ENCODE measurements at places on chromosomes 7 and 10.

GRCh38 chr7:6453734-6454133 lies 6.0 kb upstream of the DAGLB start:
- DNase-seq = no peak

DNA sequence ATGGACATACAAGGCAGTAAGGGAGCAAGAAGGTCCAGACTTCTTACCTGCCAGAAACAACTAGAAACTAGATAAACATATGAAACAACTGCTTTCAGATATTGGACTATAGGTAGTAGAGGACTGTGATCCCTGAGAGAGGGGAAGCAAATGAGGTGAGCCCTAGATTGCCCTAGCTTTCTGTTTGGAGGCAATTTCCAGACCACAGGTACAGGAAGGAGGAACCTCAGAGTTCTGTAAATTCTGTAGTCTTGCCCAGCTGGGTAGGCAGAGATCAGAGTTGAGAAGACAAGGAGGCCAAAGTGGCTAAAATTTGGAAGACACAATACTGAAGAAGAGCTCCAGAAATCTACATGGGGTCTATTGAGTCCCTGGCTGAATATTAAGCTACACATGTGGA lies 21.0 kb downstream of the CDK6 start:
- no peak for DNase-seq

DNA sequence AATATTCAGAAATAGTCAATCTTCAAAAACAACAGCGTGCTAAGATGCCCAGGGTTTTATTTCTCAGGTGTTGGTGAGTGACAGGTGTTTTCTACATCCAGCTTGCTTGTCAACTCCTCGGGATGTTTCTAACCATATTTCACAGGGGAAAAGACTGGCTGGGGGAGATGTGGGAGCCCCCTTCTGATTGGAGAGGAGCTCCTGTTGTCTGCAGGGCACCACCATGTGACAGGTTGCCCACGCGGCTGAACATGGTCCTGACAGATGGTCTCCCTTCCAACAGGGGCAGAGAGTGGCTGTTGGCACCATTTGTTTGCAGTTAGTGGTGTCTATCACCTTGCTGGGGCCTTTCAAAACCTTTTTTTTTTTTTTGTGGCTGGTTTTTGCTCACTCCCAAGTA lies 16.5 kb upstream of the GPR26 start:
- DNase-seq = no peak

GRCh38 chr10:22043327-22043633 lies 39.8 kb upstream of the DNAJC1 start:
- DNase-seq = no peak

DNA sequence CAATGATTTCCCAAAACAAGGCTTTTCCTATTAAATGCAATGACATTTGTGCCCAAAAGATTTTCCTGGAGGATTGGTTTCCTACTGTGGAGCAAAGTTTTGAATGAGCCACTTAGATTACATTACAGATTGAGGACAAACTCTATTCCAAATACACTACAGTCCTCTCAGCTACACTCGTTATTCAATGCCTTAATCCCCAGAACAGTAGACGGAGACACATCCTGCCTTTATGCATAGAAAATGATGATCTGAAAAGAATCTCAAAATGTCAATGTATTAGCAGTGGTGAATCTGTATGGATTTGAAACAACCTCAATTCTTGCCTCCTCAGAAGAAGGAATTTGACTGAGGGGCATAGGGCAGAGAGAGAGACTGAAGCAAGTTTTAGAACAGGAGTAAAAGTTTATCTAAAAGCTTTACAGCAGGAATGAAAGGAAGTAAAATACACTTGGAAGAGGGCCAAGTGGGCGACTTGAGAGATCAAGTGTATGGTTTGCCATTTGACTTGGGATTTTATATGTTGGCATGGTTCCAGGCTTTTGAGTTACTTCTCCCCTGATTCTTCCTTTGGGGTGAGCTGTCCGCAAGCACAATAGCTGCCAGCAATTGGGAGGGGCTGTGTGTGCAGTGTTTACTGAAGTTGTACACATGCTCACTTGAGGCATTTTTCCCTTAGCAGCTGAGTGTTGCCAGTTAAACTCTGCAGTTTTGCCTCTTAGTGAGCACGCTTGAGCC lies 891.9 kb upstream of the MBL2 start:
- no peak for DNase-seq

DNA sequence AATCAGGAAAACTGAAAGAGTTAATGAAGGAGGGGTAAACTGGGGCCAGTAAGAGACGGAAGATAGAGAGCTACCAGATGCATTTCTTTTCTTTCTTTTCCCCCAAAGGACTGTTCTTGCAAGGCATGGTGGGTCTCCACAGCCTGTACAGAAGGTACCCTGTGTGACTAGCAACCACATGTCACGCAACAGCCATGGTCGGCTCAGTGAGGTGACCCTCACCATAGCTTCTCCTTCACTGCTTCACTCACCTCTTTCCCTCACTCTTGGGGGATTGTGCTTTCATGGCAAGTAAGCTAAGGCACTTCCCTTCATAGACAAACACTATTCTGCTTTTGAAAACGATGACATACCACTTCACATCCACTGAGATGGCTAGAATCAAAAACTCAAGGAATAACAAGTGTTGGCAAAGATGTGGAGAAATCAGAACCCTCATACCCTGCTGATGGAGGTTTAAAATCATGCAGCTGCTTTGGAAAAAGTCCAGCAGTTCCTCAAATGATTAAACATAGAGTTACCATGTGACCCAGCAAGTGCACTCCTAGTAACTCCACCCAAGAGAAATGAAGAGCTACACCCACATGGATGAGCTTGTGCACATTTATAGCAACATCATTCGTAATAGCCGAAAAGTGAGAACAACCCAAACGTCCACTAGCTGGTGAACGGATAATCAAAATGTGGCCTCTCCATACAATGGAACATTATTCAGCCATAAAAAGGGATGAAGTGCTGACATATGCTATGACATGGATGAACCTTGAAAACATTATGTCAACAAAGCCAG lies 3.8 kb upstream of the INSIG1 start:
- DNase-seq = no peak

- no peak for DNase-seq
Measured at GRCh38 chr10:24238519-24239247, 29.7 kb downstream of the KIAA1217 start.

GRCh38 chr7:18786196-18786727 lies 290.7 kb downstream of the HDAC9 start:
- DNase-seq = no peak

DNA sequence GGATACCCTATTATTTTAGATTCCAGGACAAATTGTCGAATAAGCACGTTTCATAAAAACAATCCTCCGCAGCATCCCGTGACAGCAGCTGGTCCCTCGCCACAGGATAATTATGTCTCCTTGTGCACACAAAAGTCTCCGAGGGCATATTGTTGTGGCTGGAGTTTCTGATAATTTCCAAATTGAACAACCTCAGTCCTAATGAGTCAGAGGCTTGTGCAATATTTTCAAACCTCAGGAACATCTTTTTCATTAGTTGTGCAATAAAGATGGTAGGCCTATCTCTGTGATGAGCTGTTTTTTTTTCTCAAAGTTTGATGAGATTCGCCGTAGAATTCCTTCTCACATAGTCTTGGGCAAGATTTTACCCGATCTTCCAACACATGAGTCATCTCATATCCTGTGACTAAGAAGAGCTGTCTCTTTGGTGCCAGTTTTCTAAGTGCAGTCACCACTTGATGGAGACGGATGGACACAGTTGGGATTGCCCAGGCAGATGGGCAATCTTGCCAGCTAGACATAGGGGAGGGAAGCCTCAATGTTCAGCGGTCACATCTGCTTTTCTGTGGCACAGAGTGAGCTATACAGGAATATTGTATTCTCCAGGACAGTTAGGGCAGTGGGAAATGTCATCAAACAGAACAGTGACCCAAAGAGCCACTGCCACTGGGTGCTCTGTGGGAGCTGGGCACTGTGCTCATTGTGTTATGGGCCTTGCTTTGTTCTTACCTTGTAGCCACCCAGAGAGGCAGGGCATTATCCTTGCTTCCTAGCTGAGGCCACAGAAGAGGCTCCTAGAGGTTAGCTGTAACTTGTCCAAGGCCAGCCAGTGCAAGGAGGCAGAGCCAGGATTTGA lies 7.8 kb downstream of the HTRA1 start:
- DNase-seq = no peak

DNA sequence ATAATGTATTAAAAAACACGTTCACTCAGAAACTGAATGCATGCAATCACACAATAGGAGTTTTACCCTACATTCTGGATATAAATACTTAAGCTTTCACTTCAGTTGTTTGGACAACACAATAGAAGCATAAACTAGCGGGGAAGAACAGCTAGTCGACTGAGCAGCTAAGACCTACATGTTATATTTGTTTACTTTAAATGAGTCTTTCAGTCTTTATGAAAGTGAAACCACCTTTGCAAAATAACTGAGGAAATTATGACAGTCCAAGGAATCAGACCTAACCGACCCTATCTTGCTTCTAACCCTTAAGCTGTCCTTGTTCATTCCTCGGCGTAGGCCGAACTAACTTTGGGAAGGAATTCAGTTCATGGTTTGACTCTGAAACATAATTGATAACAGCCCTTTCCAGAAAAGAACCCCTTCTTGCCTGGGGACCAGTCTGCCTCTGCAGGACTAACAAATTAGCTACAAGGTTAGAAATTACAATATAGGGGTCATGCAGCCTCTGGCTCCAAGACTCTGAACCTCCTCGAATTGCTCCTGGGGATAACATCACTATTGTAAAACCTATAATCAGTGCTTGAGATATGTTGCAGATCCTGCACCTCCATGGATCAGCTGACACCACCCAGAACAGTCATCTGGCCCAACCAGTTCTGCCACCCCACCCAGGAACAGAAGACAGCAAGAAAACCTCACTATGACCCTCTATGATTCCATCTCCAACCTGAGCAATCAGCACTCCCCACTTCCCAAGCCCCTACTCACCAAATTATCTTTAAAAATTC lies 185.1 kb upstream of the KLF6 start:
- no peak for DNase-seq

DNA sequence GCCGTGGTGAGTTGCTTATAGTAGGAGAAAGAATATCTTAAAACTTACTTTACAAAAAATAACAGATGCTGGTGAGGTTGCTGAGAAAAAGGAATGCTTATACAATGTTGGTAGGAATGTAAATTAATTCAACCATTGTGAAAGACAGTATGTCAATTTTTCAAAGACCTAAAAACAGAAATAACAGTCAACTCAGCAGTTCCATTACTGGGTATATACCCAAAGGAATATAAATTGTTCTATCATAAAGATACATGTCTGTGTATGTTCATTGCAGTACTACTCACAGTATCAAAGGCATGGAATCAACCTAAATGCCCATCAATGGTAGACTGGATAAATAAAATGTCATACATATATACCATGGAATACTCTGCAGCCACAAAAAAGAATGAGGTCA lies 420.4 kb downstream of the AUTS2 start:
- DNase-seq = no peak

DNA sequence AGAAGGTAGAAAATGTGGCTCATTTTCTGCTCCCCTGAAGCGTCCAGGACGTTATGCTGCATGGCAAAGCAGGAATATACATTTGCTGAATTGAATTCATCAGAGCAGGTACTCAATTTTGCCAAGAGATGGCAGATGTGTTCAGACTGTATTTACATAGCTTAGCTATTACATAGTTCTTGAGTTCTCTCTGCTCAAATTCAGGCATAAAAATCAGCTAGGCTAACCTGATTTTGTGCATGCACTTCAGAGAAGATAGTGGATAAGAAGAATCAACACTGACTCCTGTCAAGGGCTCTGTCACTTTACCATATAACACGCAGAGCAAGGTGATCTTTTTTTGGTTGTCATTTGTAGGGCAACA lies 209.2 kb upstream of the FAM3C start:
- no peak for DNase-seq

DNA sequence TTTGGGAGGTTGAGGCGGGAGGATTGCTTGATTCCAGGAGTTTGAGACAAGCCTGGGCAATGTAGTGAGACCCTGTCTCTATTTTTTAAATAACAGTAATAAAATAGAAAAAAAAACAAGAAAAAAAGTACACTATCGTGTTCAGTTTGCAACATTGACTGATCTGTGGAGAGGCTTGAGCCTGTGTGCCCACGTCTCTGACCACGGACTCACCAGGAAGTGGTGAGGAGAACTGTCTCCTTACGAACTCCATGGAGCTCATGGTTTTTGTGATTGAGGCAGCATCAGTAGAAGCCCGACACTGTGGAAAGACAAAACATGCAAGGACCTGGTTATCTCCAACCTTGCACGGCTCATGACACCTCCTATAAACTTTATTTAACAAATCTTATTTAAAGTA lies 23.9 kb upstream of the DNAJB6 start:
- DNase-seq = no peak

DNA sequence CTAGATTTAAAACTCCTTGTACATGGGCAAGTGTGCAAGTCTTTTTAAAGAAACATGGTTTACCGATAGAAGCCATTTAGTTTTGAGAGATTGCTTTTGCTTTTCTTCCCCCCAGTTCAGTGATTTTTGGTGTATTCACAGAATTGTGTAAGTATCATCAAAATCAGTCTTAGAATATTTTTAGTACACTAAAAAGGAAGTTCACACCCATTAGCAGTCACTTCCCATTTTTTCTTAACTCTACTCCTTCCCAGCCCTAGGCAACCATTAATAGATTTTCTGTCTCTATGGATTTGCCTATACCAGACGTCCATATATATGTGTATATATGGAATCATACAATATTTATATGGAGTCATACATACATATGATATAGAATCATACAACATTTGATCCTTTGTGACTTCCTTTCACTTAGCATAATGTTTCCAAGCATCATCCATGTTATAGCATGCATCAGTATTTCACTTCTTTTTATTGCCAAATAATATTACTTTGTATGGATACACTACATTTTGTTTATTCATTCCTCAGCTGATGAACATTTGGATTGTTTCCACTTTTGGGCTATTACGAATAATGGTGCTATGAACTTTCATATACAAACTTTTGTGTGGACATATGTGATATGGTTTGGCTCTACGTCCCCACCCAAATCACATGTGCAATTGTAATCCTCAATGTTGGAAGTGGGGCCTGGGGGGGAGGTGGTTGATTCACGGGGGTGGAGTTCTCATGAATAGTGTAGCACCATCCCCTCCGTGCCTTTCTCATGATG lies 16.5 kb upstream of the ARL4A start:
- no peak for DNase-seq

GRCh38 chr10:29353887-29354561 lies 65.2 kb downstream of the LYZL1 start:
- no peak for DNase-seq

- no peak for DNase-seq
Measured at GRCh38 chr10:83023662-83024061, 1115.6 kb upstream of the GHITM start.

- peak; percentile 15 for DNase-seq
Measured at GRCh38 chr10:79331709-79332108, 15.6 kb upstream of the PPIF start.

GRCh38 chr7:23346316-23346715 lies 47.2 kb downstream of the MALSU1 start:
- DNase-seq = no peak

GRCh38 chr10:89810908-89811525 lies 109.6 kb downstream of the KIF20B start:
- no peak for DNase-seq

GRCh38 chr7:7732621-7733281 lies 14.3 kb upstream of the RPA3 start:
- DNase-seq = no peak

GRCh38 chr10:66058594-66058993 lies 867.2 kb upstream of the LRRTM3 start:
- no peak for DNase-seq

Measured in activated naive CD4-positive, alpha-beta T cell (primary cell).